ENCODE measurements at places on chromosomes 3 and 15.

DNA sequence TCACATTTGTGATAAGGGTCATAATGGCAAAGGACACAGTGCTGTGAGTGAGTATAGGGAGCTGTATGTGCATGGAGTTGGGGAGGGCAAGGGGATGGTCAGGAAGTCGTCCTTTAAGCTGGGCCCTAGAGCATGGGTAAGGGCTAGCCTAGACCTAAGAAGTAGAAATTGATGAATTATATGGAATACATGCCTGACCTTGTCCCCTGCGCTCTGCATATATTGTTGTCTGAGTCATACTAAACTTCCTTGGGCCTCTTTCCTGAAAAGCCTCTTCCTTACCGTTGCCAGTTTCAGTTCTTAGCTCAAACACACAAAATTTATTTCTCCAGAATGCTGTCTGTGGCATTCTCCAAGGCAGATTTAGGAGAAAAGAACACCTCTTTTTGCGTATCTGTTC lies 4.6 kb downstream of the SNRK start:
- no peak for DNase-seq

GRCh38 chr3:113194823-113195401 lies 16.4 kb upstream of the BOC start:
- no peak for DNase-seq

DNA sequence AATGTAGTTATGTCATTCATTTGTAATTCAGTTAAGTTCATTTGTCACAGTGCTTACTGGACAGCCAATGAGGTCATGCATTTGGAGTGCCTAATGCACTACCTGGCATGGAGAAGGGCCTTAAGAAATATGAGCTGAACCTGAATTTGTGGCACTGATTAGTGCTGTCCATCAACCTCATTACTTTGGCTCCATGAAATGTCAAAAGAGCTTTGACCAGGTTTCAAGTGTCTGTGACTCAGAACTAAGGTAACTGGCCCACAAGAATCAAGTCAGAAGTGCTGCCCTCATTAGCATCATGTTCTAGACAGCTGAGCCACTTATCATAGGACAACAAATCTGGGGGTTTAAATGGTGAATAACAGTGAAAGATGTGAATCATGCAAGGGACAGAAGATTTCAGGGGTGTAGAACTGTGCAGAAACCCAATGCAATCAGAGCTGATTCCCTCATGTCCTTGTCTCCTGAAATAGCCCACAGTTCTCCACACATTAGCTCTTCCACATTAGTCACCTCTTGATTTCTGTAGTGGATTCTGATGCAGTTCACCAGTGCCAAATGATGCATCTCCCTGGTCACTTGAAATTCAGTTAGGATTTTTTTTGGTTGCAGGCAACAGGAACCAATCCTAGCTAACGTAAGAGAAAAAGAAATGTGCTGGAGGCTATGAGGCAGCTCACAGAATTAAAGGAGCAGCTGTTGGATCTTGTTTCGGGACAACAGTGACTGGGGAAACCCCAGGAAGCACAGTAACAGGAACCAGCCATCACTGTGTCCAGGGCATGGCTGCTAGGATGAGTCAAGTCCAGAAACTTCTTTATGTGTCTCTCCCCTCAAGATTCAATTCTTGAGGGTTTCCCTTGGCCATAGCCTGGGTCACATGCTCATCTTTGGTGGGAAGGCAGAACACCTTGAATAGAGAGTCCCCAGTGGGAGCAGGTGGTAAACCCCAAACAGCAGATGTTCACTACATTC lies 38.7 kb downstream of the CHST2 start:
- no peak for DNase-seq

DNA sequence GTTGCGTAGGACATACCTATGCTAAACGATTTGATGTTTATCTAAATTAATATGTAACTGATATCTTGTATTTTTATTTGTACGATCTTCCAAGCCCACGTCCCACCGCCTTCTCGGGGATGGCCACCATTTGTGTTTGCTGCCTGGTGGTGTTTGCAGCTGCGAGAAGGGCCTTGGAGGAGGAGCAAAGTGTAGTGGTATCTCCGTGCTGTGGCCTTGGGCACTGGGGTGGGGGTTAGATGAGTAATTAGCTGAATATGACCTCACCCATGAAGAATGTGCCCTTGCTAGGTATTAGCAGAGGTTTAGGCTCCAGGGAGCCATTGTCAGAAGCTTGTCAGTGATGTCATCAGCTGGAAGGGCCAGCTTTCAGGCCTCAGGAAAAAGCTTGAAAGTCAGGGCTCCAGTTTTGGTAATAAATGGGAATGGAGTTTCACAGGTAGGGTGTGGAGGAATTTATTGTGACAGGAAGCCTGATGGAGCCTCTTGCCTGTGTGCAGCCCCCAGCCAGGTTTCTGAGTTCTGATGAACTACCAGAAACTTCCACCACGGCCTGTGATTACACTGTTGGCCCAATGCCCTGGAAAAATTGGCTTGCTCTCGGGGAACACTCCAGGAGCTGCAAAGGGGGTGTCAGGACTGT lies 41.0 kb downstream of the FLNB start:
- DNase-seq: no peak

- DNase-seq: no peak
These were observed 172.9 kb upstream of the TBC1D5 start for GRCh38 chr3:17915341-17915740.

DNA sequence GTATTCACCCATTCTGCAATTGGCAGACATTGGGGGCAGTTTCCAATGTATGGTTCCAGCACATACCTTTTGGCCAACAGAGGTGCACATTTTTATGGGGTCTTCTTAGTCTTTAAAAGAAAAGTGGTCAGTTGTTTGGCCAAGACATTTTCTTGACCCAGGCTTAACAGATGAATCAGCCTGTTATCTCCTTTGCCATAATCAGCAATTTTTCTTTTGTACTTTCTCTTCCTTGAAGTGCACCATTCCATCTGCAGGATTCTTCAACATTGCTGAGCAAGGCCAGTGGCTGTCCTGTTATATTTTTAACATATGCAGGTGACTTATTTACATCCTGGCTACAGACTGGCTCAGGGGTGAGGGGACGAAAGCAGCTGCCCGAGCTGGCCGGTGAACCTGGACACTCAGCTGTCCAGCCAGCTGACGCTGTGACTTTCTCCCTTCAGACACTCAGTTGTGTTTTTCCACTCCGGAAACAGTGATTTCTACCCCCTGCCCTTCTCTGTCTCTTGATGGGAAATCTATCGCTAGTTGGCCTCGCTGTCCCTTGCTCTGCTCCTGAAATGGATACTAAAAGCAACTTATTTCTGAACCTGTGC lies 96.5 kb upstream of the TNFAIP8L3 start:
- no peak for DNase-seq

DNA sequence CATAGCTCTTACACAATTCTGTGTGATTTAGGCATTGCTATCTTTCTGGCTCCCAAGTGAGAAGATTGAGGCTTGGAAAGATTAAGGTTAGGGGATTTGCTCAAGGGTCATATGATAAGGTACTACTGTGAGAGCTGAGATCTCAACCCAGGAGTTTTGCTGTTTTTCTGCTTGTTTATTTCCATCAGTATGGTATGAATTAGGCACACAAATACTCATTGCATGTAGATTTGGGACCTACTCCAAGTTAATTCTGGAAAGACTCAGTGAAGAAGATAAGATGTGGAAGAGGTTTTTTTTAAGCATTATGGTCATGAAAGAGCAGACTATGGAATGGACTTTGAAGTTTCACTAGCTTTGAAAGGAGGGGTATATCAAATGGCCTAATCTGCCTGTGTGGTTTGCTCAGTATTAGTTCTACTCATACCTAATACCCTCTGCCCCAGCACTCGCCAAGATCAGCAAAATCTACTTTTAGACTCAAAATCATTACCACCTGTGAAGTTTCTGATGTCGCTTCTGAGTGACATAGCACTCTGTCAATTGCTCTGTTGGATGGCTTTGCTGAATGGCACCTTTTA lies 12.5 kb downstream of the MBNL1 start:
- DNase-seq: no peak

All from stimulated activated CD4-positive, alpha-beta T cell treated with anti-CD3 and anti-CD28 coated beads, Interleukin-12 subunit alpha, Interleukin-12 subunit beta, amount 100 ng/mL, for 24 hours (primary cell).